ENCODE measurements at places on chromosomes 3 and 15.
A peak's percentile ranks its signal among the peaks of the same experiment; 100 is the strongest.

DNA sequence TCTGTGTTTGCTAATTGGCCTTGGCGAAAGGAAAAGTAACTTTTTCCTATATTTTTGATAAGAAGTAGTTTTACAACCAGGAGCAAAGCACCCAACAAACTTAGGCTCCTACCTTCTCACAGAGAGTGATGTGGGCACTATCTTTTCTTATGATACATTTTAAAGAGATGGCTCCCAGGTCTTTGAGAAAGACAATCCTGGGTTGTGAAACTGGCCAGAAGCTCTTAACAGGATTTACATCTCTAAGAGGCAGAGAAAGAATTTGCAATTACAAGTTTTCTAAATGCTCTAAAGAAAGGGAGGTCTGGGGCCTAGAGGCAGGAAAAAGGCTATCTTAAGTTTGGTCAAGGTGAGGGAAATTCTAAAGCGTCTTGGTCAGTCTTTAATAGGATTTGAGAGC is 609.7 kb downstream of the VGLL3 start:
- no peak for DNase-seq

GRCh38 chr3:53728606-53729005 is 117.6 kb downstream of the CHDH start:
- DNase-seq: no peak

DNA sequence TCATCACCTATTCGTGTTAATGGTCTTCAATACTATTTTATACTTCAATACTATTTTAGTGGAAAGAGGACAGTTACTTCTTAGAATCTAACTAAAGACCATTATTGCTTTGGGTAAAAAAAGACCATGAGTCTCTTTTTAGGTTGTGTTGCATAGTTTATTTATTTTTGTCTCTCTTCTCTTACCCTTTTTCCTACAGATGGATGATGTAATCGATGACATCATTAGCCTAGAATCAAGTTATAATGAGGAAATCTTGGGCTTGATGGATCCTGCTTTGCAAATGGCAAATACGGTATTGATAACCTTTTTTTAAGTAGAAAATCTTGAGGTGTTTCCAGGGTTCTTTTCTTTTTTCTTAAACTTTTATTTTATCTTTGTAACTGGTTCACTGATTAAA is 58.5 kb upstream of the SAMMSON start:
- no peak for DNase-seq

- DNase-seq: no peak
Measured at GRCh38 chr3:46874430-46874829, 3.1 kb upstream of the PTH1R start.

GRCh38 chr3:67001086-67001861 is 3.2 kb downstream of the KBTBD8 start:
- DNase-seq: no peak

DNA sequence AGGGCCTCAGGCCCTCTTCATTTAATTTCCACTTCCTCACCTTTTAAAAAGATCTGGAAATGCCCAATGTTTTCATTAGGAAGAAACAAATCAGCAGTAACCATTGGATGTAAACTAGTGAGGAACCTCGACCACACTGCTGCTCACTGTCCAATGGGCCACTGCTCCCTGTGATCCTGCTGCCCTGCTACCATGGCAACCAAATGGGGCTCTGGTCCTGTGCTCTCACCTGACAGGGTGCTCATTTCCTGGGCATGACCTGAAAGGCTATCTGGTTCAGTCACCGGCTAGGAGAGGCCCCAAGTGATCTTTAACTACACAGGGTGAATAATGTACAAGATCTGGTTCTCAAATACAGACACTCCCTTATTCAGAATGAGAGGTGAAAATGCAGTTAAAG is 54.6 kb downstream of the ARHGEF3 start:
- DNase-seq: no peak

- DNase-seq: no peak
Measured at GRCh38 chr3:133675631-133676335, 14.0 kb upstream of the TOPBP1 start.

- no peak for DNase-seq
Measured at GRCh38 chr3:188788621-188789081, 383.1 kb upstream of the TPRG1 start.

GRCh38 chr15:27897481-27897880 is 201.6 kb downstream of the OCA2 start:
- no peak for DNase-seq

- DNase-seq: no peak
Measured at GRCh38 chr3:113183748-113184661, 27.4 kb upstream of the BOC start.

DNA sequence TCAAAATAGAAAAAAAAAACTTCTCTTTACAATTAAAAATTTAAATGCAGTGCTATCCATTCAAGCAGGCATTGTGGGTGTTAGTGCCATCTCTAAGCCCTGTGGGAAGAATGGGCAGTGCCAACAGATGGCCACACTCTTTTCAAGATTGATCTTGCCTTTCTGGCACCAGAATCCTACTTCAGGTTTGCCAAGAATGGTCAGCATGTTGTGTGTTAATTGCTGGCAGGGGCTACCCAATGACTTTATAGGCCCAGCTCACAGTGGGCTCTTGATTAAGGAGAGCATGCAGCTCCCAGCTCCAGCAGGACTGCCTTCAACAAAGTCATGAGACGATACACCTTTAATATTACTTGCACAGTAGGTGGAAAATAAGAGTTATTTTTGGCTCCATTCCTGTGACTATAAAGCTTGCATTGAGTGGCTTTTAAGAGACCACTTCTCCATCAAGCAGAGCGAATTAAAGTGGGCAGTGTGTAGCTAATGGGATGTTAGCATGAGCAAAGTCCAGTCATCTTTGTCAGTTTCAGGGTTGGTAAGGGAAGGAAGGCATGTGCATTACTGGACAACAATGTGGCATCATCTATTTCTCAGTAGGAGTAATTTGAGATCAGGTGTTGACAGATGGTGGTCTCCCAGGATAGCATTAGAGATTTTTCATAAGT is 476.8 kb downstream of the C3orf38 start:
- DNase-seq: no peak

DNA sequence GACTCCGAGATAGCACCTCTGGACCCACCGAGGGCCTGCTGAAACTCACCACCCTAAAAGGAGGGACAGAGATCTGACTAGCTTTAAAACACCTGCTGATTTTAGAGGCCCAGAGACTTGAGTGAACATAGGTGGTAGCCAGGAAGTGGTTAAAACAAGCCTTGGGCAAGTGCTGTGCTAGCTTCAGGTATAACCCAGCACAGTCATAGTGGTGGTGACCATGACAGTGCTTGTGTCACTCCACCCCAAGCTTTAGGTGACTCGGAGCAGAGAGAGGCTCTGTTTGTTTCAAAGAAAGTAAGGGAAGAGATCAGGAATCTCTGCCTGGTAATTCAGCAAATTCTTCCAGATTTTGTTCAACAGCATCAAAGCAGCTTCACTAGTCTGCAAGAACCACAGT is 641.1 kb upstream of the BCHE start:
- DNase-seq: no peak

- peak; percentile 68 for DNase-seq
Measured at GRCh38 chr15:70289191-70289955, 191.7 kb upstream of the TLE3 start.

DNA sequence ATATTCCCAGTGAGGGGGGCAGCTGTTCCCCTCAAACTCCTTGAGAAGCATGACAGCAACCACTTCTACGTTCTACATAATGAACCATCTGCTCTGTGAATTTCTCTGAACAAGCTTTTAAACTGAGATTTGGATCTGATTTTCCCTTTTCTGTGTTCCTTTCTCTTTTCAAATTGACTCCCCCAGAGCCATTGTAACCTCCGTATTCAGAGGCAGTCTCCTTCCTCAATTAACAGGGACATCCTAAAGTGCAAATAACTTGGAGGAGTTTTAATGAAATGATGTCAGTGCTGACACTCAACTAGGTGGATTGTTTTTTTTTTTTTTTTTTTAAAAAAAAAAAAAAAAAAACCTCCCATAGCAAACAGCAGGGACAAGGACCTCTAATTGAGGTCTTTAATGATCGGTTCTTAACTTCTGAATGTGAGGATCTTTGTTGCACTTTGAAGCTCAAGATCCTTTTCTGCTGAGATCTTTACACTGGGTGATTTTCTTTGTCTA is 48.8 kb downstream of the ADAMTS9 start:
- DNase-seq: no peak

DNA sequence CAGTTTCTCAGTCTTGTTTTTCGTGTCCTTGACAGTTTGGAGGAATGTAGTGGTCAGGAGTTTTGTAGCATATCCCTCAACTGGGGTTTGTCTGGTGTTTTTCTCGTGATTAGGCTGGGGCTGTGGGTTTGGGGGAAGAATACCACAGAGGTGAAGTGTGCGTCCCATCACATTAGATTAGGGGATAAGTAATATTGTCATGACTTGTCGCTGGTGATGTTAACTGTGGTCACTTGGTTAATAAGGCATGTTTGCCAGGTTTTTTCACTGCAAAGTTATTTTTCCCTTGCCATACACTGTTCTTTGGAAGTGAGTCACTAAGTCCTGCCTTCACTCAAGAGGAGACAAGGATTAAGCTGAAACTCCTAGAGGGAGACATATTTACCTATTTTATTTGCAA is 39.1 kb downstream of the PAK2 start:
- DNase-seq: no peak

DNA sequence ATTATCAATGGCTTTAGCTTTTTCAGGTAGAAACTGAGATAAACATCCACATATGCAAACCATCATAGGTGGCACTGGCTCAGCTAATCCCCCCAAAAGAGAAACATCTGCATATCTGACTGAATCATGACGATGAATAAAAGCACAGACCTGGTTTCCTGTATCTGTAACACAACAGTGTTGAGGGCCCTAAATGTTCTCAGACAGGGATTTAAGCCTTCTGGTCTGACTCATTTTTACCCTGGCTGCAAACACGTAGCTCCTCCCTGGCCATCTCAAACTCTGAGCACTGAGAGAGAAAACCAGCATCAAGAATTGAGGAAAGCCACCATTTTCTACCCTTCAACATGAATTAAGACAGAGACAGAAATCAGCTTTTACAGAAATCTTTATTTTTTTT is 35.2 kb downstream of the GLB1 start:
- no peak for DNase-seq

DNA sequence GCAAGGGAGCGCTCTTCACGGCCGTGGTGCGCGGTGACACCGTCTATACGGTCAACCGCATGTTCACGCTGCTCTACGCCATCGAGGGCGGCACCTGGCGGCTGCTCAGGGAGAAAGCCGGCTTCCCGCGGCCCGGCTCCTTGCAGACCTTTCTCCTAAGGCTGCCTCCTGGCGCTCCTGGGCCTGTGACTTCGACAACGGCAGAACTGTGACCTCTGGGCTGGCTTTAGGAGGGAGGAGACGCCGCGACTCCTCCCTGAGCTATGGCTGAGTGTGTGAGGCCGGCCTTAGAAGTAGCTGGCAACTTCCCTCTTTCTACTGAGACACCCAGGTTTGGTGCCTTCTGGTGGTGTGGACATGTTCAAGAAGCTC is 1.4 kb downstream of the KBTBD13 start:
- peak; percentile 77 for DNase-seq

GRCh38 chr3:6089780-6090179 is 771.1 kb upstream of the GRM7 start:
- DNase-seq: no peak

DNA sequence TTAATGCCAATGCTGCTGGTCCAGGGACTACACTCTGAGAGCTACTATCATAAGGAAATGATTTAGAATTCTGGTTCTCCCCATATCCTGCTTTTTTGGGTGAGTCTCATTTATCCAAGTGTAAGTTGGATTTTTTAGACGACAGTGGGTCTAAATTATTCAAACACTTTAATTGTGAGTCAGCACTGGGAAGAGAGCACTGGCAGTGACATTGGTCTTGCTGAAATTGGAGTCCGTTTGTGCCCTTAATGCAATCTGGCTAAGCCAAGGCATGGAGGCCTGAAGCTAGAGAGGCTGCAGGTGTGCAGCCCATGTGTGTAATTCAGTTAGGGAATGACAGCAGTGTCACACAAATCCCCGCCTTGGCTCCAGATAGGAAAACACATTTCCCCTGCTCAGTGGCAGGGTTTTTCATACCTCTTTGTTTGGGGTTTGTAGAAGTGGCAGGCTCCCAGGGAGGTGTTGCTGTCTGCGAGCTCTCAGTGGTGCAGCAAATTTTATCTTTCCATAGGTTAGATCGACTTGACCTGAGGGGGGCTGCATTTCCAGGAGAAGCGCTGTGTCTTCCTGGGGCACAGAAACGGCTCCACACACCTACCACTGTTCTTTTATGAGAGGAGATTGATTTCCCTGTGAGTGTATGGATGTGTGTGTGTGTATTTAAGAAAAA is 197.7 kb downstream of the CD47 start:
- DNase-seq: no peak

DNA sequence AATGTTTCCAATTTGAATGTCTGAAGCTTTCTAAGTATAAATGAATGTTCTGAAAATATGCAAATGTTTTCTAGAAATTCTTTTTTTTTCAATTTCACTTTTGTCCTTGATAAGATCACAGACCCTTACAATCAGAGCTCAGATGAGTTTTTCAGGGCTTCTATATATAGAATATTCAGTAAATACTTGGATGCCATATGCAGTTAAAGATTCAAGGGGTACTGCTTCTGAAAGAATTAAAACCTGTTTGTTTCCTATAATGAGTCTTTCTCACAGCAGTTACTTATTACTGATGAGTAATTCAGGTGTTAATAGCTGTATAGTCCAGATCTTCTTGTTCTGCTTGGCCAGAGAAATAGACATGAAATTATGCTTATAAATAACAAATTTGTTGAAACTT is 812.6 kb downstream of the ZPLD1 start:
- no peak for DNase-seq

GRCh38 chr15:89888214-89888804 is 5.5 kb downstream of the AP3S2 start:
- no peak for DNase-seq

GRCh38 chr3:188037965-188038581 is 115.9 kb upstream of the LPP start:
- DNase-seq: no peak

DNA sequence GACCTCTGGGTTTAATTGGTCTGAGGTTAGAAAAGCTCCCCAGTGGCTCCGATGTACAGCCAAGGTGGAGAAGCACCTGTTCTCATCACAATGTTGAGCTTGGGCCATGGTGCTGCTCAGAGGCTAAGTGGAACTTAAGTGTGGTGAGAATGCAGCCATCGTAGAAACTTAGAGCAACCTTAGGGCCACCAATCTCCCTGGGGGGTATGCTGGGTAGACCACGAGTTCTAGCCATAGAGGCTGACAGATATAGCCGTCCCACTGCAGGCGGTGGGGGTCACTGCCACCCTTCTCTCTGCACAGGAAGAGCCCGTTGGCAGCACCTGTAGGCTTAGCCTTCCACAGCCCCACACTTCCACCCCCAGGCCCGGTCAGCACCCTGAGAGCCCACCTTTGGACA is 38.0 kb downstream of the MGLL start:
- DNase-seq: no peak

- no peak for DNase-seq
Measured at GRCh38 chr3:156349978-156350377, 204.9 kb downstream of the SSR3 start.

GRCh38 chr15:40554161-40554525 is 10.7 kb downstream of the CCDC32 start:
- DNase-seq: no peak

- no peak for DNase-seq
Measured at GRCh38 chr3:54574906-54575617, 352.8 kb downstream of the LRTM1 start.
